ENCODE measurements at places on chromosomes 3 and 15. TPM values are rescaled to one million over a fixed set of nuclear protein-coding genes. Genes with fewer than 3 reads are reported as not detected.
A peak's percentile ranks its signal among the peaks of the same experiment; 100 is the strongest.

The SNRPN gene
- total RNA-seq, result 80.7 TPM

The SERPINI1 gene
- total RNA-seq, result 10.4 TPM

The FAN1 gene
- 18.9 TPM for total RNA-seq

The SLC7A14 gene
- 0.04 TPM for total RNA-seq

The ANKRD63 gene
- total RNA-seq, result not detected

- no peak for DNase-seq
These were observed 2.2 kb downstream of the LTK start for GRCh38 chr15:41511331-41511898.

DNA sequence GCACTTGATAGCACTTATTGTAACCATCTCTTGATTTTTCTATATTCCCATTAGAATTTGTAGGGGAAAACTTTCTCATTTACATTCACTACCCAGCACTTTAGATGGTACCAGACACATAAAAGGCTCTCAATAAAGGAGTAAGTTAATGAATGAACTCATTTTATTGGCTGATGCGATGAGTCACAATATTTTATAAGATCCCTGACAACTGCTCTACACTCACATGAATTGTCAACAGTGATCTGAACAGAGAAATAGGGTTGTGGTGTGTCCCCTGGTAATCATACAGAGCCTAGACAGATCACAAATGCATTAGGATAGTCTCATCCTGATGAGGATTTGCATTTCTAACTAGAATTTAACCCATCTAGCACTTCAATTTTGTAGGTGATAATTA is 567.6 kb upstream of the ARPP21 start:
- DNase-seq, result no peak

- no peak for DNase-seq
These were observed 20.9 kb downstream of the BBX start for GRCh38 chr3:107543666-107544065.

GRCh38 chr15:81386947-81387346 is 12.9 kb upstream of the TMC3 start:
- DNase-seq, result no peak

GRCh38 chr3:46470831-46471230 is 6.1 kb upstream of the LTF start:
- DNase-seq, result no peak

DNA sequence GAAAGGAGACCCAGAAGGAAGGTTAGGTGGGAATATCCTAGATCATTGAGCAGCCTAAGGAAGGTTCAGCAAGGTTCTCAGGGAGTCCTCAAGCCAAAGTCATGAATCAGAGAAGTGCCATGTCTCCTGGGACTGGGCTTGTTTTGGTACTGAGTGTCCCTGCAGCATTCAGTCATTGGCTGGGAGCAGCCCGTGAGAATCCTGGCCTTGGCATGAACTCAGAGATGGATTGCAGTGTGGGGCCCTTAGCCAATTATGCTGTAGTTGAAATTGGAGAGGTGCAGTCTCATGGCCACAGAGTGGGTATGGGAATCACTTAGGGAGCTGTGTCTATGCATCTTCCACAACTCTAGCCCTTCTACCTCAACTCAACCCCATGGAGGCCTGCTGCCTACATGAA is 17.0 kb upstream of the PPM1L start:
- no peak for DNase-seq

DNA sequence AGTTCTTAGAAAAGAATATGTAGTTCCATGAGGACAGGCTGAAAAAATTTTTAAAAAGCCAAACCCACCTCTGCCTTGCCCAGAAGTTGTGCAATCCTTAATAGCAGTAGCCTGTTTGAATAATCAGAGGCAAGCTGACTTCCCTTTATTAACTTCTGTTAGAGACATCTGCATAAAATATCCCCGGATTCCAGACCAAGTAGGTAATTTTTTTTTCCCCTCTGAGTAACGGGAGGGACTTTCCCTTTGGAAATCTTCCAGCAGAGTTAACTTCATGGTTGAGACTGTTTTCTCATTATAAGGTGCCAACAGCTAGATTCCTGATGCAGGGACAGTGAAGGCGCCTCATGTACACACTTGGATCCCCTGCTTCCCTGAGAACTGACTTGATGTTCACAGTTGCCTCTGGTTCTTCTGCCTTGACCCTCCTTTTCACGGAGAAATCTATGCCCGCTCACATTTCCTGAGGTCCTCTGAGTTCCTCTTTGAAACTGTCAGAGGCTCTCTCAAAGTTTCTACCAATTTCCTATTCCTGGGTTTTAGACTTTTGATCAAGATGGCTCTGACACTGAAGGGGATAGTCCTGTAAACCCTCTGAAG is 227.6 kb upstream of the BHLHE40 start:
- no peak for DNase-seq

GRCh38 chr15:73357999-73358665 is 10.6 kb downstream of the HCN4 start:
- no peak for DNase-seq

DNA sequence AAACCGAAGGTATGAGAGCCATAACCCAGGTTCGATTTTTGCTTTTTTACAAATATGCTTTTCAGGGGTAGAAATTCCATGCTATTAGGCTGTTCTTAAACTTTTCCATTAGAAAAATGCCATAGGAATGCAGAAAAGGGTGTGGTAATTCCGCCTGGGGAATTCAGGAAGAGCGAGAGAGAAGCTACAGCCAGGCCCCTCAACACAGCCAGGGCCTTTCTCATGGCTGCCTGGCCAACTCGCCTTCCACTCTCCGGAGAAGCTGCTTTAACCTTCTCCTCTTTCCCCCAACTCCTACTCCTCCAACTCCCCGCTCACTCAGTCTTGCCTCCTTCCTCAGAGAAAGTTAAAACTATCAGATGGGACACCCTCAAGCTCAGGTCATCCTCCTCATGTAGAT is 9.1 kb upstream of the TICRR start:
- DNase-seq, result no peak

- DNase-seq, result no peak
These were observed 12.2 kb upstream of the NCKIPSD start for GRCh38 chr3:48697952-48698351.

GRCh38 chr15:31280046-31280830 is 46.4 kb upstream of the KLF13 start:
- peak; percentile 72 for DNase-seq

DNA sequence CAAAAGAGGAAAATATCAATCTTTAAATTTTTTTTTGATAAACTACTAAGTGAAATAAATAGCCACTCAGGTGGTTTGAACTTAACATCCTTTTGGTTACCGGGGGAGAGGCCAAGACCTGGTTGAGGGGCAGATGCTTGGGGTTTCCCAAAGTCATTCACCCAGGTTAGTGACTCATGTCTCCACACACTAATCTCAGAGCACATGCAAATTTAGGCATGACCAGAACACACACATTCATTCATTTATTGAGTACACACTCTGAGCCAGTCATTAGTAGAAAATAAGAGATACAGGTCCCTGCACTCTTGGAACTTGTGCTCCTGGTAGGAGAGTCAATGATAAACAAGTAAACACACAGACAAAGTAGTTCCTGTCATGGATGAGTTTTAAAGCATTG is 7.3 kb downstream of the ILDR1 start:
- DNase-seq, result no peak

DNA sequence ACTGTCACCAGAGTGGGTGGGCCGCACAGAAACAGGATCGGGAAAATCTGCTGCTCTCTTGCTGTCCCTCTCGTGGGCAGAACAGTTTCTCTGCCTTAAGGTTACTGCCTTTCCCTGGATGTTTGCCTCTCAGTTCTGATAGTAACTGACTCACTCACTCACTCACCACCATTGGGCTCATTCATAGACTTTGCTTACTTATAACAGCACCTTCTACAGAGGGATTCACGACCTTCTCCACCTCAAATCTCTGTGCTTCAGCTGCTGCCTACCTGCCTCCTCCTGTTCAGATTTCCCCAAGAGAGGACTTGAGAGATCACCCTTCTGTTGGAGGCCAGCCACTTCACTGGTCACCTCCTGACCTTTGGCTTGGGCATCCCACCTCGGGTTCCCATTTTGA is 147.7 kb upstream of the ICE2 start:
- DNase-seq, result no peak

DNA sequence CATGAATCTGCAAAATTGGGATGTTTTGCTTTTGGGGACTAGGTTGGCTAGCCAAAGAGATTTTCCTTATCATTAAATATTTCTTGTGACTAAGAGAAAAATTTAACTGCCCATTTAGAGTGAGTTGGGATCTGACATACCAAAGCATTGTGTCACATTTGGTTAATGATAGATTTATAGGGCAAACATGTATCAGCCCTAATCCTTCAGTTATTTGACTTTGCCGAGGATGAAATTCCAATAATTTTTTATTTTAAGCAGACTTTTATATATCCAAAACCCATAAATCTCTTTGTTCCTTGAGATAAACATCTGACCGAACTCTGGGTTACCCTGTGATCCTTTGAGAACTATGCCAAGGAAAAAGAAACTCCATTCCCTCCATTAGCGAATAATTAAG is 218.9 kb downstream of the CDIN1 start:
- DNase-seq, result no peak

DNA sequence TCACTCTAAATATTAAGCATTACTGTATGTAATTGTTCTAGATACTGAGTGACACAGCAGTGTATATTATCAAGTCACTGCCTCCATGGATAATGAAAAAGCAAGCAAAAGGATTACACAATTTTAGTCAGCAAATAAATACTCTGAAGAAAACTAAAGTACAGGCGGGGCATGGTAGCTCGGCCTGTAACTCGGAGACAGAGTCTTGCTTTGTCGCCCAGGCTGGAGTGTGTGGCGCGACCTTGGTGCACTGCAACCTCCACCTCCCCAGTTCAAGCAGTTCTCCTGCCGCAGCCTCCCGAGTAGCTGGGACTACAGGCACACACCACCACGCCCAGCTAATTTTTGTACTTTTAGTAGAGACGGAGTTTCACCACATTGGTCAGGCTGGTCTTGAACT is 32.7 kb downstream of the RBM6 start:
- no peak for DNase-seq

DNA sequence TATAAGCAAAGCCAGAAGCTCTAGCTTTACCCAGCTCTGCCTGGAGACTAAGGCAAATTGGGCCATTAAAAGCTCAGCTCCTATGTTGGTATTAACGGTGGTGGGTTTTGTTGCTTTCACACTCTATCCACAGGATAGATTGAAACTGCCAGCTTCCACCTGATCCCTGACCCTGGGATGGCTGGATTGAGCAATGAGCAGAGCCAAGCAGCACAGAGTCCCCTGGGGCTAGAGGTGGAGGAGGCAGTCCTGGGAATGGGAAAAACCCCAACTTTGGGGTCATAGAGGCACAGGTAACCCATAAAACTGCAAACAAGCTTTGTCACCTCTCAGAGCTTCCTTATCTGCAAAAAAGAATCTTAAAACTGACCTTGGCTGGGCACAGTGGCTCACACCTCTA is 6.6 kb downstream of the RHO start:
- DNase-seq, result no peak

GRCh38 chr15:95377258-95377852 is 953.1 kb upstream of the NR2F2 start:
- no peak for DNase-seq

GRCh38 chr15:25838191-25838870 is 24.8 kb downstream of the ATP10A start:
- DNase-seq, result no peak

- no peak for DNase-seq
These were observed 218.4 kb downstream of the ABHD5 start for GRCh38 chr3:43909149-43909548.

DNA sequence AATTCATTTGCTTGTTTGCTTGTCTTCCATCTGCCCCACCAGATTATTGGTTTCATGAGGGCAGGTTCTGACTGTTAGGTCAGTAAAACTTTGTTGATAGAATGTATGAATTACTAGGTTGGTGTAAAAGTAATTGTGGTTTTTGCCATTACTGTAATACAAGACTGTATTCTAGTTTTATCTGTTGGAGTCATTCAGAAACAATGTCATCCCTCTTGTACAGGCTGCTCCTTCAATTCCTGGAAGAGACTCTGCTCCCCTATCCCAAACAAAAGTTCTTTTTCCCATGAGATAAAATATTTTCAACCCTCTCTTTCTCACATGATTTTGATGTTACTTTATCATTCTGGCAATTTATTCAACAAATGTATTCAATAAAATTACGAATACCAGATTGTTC is 115.0 kb downstream of the CHST2 start:
- no peak for DNase-seq

DNA sequence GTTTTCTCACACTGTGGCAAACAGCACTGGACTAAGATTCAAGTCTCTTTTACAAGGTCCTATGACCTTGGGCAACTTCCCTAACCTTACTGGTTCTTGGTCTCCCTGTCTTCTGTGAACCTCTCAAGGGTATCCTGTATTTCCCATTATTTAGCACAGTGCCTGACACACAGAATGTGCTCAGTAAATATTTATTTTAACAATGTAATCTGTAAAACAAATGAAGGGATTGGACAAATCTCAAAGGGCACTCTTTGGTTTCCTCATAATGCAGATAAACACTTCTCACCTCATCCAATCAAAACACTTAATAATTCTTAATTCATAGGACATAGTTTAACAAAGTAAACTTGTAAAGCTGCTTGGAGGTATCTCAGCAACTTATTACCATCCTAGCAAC is 12.8 kb downstream of the NUDT16 start:
- no peak for DNase-seq

- DNase-seq, result no peak
These were observed 59.7 kb upstream of the CMSS1 start for GRCh38 chr3:99757966-99758365.

- DNase-seq, result no peak
These were observed 28.7 kb downstream of the CMTM7 start for GRCh38 chr3:32420126-32421038.

DNA sequence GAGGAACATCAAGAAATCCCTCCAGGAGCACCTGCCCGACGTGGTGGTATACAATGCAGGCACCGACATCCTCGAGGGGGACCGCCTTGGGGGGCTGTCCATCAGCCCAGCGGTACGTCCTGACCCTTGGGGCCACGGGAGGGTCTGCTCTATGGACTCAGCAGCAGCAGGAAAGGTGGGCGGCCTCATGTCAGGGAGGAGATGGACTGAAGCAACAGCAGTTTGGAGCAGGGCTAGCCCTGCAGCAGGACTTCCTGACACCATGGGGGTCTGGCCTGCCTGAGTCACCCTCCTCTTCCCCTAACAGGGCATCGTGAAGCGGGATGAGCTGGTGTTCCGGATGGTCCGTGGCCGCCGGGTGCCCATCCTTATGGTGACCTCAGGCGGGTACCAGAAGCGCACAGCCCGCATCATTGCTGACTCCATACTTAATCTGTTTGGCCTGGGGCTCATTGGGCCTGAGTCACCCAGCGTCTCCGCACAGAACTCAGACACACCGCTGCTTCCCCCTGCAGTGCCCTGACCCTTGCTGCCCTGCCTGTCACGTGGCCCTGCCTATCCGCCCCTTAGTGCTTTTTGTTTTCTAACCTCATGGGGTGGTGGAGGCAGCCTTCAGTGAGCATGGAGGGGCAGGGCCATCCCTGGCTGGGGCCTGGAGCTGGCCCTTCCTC is 24.2 kb downstream of the HDAC11 start:
- DNase-seq, result no peak

Data from sciatic nerve (tissue), 2 donors.